AG09319 (cell line): ENCODE measurements at places on chromosomes 16 and 17.

DNA sequence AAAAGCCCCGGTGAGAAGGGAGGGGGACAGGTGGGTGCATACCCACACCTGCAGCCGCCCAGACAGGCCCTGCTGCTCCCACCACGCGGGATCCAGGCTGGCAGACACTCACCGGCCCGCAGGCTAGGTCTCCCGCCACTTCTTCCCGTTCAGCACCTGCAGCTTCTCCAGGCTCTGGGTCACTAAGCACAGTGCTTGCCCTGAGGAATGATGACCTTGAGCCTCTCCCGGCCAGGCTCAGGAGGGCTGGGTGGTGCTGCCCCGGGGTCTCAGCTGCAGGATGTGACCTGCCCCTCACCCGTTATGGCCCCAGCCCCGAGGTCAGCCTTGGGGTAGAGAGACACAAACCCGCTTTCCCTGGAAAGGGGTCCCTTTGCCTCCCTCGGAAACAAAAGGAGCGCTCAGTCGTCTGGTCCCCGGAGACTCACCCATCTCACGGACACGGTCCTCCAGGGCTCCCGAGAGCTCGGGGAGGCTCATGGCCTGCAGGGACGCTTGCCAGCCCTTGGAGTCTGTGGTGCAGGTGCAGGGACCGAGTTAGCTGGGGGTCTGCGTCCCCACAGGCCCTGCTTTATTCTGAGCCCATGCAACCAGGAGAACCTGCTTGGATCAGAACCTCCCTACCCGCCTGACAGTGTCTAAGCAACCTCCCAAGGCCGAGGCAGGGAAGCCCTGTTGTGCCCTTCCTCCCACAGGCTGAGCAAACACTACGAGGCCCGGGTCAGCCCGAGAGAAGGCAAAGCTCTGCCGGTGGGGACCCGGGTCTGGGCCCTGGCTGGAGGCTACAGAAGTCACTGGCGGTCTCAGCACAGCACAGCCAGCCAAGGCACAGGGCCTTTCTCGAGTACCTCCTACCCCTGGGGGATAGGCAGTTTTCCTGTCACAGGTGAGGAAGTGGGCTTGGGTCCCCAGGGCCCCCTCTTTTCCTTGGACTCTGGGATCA, 3.8 kb downstream of the NUDT16L1 start:
- no peak for DNase-seq

DNA sequence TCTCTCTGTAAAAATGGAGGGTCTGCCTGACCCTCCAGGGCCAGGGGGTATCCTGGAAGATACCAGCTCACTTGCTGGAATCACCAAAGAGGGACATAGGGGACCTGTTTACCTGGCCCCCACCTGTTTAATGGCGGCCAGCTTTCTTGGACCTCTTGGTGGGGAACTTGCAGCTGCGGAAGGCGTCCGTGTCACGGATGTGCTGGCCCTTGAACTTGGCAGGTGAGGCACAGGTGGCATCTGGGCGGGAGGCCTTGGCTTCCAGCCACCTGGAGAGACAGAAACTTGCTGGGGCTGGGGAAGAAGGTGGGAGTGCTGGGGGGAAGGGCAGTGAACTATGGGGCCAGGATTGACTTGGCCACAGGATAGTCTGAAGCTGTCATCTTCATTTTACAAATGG, 3.5 kb downstream of the CHAD start:
- no peak for DNase-seq

DNA sequence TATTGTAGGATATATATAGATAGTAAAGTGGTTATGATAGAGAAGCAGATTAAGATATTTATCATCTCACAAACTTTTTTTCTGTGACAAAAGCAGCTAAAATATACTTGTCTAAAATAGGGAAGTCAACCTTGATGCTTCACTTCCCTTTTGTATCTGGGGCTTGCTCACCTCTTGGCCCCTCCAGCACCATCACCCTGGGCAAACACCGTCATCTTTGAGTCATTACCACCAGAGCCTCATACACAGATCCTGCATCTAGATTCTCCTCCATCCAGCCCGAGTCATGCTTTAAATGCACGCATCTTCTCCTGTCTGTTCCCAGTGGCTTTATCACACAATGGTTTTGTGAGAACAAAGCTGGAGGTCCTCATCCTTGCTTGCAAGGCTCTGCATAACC, 1062.7 kb upstream of the EEF2KMT start:
- no peak for DNase-seq

- no peak for DNase-seq
Observed at GRCh38 chr17:37255432-37255831, 120.4 kb upstream of the C17orf78 start.

DNA sequence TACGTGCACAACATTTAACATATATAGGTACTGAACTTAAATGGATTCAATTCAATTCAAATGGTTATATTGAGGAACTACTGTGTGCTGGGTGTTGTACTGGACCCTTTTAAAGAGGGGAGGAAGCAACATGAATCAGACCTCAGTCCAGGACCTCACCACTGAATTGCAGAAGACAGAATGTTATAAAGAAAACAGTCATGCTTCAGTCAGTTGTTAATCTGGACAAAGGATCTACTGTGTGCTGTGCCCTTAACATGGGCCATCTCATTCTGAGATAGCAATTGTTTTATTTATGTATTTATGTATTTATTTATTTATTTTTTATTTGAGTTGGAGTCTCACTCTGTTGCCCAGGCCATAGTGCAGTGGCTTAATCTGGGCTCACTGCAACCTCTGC, 240.1 kb downstream of the HAPSTR1 start:
- no peak for DNase-seq
